ENCODE measurements at places on chromosomes 2 and 18.

- no peak for DNase-seq
Measured at GRCh38 chr2:102544182-102544581, 71.2 kb downstream of the SLC9A4 start.

DNA sequence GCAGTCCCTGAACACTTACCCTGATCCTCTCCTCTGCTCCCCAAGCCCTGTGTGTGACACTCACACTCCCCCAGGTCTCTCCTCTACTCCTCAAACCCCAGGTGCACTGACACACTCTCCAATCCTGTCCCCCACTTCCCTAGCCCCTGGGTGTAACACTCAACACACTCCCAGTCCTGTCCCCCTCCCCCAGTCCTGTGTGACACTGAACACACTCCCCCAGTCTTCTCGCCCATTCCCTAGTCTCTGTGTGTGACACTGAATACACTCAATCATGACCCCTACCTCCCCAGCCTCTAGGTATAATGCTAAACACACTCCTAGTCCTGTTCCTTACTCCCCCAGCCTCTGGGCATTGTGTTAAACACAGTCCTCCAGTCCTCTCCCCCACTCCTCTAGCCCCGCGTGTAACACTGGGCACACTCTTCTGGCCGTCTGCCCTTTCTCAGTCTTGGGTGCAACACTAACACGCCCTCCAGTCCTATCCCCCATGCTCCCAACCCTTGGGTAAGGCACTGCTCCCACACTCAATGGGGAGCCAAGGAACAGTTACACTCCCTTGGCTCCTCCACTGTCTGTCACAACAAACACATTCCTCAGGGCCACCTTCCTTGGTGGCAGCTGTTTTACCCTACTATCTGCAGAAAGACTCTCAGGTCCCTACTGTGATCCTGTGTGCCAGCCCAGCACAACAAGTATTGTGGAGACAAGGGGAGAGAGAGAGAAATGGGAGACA lies 82.5 kb upstream of the PKDCC start:
- DNase-seq = no peak

- no peak for DNase-seq
Measured at GRCh38 chr2:27076323-27076722, 2.1 kb upstream of the EMILIN1 start.

GRCh38 chr2:206075113-206075512 lies 10.9 kb downstream of the INO80D start:
- DNase-seq = no peak

DNA sequence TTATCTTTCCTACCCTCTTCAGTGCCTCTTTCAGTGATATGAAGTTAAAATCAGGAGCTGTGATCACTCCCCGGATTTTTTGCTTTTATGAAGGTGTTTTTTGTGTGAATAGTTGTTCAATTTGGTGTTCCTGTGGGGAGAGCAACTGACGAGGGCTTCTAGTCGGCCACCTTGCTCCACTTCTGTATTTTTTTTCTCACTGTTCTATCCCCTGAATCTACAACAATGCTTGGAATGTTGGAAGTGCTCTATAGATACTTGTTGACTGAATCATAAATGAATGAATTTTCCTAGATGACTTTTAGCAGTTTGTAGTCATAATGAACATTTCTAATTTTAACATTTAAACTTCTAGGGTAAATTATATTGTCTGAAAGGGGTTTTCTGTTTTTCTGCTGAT lies 247.3 kb downstream of the ZNF385B start:
- DNase-seq = no peak

GRCh38 chr2:118980022-118980421 lies 38.0 kb downstream of the MARCO start:
- DNase-seq = no peak

GRCh38 chr2:133589456-133589855 lies 21.2 kb upstream of the NCKAP5 start:
- no peak for DNase-seq

- DNase-seq = peak; percentile 75
Measured at GRCh38 chr2:112622528-112622849, 23.2 kb upstream of the SLC20A1 start.

- peak; percentile 30 for DNase-seq
Measured at GRCh38 chr18:26208977-26209376, 17.3 kb upstream of the TAF4B start.

GRCh38 chr2:70648961-70649360 lies 95.3 kb upstream of the TGFA start:
- no peak for DNase-seq

GRCh38 chr2:159976527-159977160 lies 85.8 kb downstream of the PLA2R1 start:
- no peak for DNase-seq

- DNase-seq = no peak
Measured at GRCh38 chr2:122412360-122412759, 656.9 kb downstream of the TSN start.

DNA sequence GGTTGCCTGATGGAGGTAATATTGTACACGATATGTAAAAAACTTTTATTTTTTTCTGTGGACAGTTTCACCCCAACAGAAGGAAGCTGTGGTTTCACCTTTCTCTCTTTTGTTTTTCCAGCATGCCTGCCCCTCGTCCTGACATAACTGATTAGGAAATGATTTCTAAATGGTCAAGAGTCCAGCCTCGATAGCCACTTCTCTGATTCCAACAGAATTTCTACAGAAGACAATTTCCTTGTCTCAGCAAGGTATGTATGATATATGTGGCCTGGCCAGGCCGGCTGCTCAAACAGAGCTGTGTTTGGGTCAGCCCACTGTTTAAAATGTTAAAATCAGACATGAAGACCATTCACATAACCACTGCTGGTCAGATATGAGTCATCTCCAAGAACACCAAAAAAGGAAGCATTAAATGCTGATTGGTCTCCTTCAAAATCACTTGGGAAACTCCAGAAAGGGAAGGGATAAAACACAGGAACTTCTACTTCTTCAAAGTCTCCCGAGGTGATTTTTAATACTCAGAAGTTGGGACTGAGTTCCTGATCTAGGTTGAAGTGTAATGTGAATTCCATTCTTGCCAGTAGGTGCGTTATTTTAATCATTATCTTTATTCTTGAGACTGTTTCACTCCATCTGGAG lies 22.3 kb downstream of the ATP8B1 start:
- no peak for DNase-seq

GRCh38 chr2:96501471-96501874 lies 3.7 kb downstream of the NEURL3 start:
- no peak for DNase-seq

GRCh38 chr18:48800876-48801727 lies 149.7 kb downstream of the SMAD7 start:
- DNase-seq = no peak

GRCh38 chr2:38154395-38154794 lies 78.4 kb upstream of the CYP1B1 start:
- no peak for DNase-seq

All from erythroblast (primary cell).